ENCODE measurements at places on chromosomes 12 and 14. TPM values are rescaled to one million over a fixed set of nuclear protein-coding genes. Genes with fewer than 3 reads are reported as not detected.

Gene AP5M1
- total RNA-seq = 19.2 TPM

Gene LRCOL1
- not detected for total RNA-seq

Gene FAM90A1
- total RNA-seq = 0.11 TPM

Gene CLEC2A
- 0.22 TPM for total RNA-seq

Gene PTPN11
- 51.8 TPM for total RNA-seq

Gene KITLG
- 5.9 TPM for total RNA-seq

Gene ADAM21
- total RNA-seq = 0.43 TPM

All from placental epithelial cell (primary cell).